ENCODE measurements at places on chromosomes 4 and X.

DNA sequence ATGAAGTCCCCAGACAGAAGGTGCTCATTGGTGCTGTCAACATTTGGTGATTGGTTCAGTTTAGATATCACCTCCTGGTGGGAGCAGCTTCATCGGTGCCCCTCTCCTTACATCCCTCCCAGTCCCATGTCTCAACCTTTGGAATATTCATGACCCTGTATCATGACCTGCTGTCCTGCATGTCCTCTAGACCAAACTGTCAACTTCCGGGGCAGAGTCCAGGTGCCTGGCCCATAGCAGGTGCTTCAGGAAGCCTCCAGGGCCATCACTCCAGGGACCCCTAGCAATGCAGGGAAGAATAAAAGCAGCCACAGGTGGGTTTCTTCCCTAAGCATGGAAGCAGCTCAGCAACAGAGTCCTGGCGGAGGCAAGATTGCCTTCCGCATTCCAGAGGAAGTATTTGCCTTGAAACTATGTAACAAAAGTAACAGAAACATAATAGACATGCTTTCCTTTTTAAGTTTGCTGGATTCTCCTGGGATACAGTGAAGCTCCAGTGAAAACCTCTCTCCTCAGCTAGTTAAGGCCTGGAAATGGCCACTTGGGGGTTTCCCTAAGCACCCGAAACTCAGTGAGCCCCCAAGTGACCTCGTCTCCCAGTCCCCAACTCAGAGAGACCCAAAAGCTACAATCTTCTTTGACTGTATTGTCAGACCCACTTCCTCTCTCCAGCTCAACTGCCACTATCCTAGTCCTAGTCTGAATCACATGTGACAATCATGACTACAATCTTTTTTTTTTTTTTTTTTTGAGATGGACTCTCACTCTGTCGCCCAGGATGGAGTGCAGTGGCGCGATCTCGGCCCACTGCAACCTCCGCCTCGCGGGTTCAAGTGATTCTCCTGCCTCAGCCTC lies 1.3 kb upstream of the ATP6AP1 start:
- no peak for DNase-seq

GRCh38 chr4:169621731-169622492 lies 1.5 kb downstream of the CLCN3 start:
- DNase-seq = peak; percentile 82

DNA sequence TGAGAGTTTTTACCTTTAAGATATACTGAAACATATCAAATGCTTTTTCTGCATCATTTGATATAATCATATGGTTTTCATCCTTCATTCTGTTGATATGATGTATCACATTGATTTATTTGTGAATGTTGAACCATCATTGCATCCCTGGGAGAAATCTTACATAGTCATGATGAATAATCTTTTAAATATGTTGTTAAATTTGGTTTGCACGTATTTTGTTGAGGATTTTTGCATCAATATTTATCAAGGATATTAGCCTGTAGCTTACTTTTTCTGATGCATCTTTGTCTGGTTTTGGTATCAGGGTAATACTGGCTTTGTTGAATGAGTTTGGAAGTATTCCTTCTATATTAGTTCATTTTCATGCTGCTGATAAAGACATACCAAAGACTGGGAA lies 541.4 kb downstream of the TLL1 start:
- no peak for DNase-seq

GRCh38 chr4:153426207-153426885 lies 39.8 kb upstream of the TMEM131L start:
- DNase-seq = peak; percentile 50

- peak; percentile 82 for DNase-seq
These were observed 1.0 kb upstream of the ARHGAP4 start for GRCh38 chrX:153926858-153927671.

GRCh38 chr4:4256799-4257198 lies 8.8 kb upstream of the TMEM128 start:
- no peak for DNase-seq

GRCh38 chrX:119870626-119871131 lies 854 bp downstream of the RNF113A start:
- peak; percentile 30 for DNase-seq

- peak; percentile 76 for DNase-seq
These were observed 19.2 kb upstream of the WFS1 start for GRCh38 chr4:6250235-6250983.

- DNase-seq = no peak
These were observed 57.1 kb upstream of the DDX3X start for GRCh38 chrX:41276661-41277506.

DNA sequence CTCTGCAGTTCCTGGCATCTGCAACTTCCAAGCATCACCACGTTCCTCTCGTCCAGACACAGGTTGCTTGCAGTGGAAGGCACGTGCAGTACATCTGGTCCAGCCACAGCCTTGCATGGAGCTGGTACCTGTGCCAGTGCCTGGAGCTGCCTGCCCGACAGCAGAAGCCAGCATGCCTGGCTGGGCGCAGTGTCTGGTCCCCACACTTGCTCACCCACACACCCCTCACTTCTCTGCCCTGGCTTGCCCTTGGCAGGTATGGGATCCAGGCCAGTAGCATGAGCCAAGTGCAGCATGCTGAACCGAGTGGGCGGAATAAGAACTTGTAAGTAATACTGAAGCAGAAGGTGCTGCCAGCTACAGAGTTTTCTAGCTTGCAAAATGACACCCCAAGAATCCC lies 39.9 kb downstream of the SH3BGRL start:
- DNase-seq = no peak

GRCh38 chrX:118724365-118724764 lies 3.0 kb upstream of the IL13RA1 start:
- no peak for DNase-seq

GRCh38 chr4:23311983-23312382 lies 577.9 kb downstream of the PPARGC1A start:
- DNase-seq = no peak

DNA sequence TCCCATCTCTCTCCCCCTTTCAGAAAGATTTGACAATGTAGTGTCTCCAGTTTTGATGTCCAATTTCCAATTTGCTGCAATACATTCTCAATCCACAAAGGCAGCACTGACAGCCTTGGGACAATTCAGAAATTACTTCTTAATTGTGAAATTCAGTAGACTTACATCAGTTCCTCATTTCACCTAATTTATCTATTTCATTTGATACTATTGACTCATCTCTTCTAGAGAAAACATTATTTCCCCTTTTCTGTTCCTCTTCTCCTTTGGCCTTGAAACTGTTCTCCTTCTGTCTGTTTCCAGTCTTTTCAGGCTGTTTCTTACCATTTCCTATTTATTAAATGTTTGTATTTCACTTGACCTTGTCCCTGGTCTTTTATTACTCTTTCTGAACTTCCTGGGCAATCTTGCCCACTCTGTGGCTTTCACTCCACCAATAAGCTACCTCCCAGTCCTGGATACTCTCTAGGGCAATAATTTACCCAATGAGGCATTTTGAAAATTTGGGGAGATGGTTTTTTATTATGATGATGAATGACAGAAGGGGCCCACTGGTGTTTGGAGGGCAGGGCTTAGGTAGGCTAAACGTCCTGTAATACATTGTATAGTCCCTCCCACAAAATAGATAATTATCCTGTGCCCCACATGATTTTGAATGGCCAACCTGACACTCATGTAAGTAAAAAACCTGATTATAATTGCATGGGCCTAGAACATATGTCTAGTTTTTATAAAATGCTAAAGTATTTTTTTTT lies 498.0 kb upstream of the BOD1L1 start:
- DNase-seq = no peak

- no peak for DNase-seq
These were observed 58.9 kb downstream of the FBXO8 start for GRCh38 chr4:174224550-174224949.

GRCh38 chrX:49075347-49075746 lies 1.5 kb upstream of the PRAF2 start:
- DNase-seq = no peak

GRCh38 chr4:124945422-124945821 lies 232.9 kb upstream of the ANKRD50 start:
- DNase-seq = no peak

DNA sequence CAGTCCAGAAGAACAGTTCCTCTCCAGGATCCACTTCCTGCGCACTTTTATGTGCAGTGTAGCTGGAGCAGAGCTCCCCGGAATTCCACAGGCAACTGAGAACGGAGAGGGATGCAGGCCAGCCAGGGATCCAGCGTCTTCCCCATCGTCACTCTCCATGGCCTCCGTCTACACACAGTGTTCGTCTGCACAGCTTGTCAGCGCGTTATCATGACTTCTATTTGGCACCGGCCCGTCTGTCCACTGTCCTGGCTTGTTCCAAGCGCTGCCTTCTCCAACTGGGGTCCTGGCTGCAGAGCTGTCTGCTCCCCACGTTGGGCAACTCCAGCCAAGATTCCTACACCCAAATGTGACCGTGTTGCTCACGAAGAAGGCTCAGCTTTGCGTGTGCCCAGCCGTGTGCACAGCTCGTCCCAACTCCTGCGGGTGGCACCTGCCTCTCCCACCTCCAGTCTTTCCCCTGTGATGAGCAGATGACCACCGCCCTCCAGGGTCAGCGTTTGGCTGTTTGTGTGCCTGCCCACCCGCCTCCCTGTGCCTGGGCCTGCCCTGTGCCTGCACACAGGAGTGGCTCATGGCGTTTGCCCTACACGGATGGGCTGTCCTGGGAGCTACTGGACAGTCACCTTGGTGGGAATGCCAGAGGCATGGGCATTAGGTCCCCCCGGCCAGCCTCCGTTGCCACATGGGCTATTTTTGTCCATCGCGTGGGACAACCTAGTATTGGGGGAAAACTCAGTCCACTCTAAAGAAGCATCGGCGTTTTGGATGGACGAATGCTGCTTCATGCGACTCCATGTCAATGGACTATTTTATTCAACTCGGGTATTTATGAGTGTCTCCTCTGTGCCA lies 2.2 kb upstream of the CTBP1 start:
- no peak for DNase-seq

GRCh38 chrX:152893980-152894610 lies 3.8 kb upstream of the ZNF185 start:
- DNase-seq = no peak

DNA sequence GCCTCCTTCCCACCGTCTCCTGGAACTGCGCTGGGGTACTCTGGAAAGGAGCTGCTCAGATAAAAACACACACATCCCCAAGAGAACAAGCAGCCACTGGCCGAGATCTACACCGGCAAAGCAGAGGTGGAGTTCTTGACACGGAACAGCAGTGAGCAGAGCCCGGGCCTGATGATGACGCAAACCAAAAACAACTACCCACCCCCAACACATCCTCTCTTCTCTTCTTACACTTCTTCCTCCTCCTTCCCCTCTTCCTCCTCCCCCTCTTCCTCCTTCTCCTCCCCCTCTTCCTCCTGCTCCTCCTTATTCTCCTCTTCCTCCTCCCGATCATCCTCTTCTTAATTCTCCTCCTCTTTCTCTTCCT lies 4.6 kb downstream of the PNMA5 start:
- peak; percentile 5 for DNase-seq

- DNase-seq = no peak
These were observed 427.3 kb upstream of the RASGEF1B start for GRCh38 chr4:81898862-81899504.

GRCh38 chr4:932713-933070 lies 432 bp downstream of the TMEM175 start:
- DNase-seq = no peak

DNA sequence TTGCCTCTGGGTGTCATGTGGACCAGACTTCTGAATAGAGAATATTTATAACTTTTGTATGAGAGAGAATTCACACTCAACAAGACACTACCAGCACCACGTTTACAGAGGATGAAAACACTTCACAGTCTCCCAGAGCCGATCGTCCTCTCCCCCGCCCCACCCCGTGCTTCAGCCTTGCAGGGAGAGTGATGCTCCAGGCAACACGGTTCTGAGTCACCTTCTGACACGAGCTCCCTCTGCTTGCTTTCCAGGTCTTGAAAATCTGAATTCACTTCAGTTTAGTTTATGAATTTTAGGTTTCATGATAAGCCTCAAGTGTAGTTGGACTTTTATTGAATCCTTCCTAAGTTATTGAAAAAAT lies 59.8 kb downstream of the CPLX1 start:
- DNase-seq = no peak

- DNase-seq = no peak
These were observed 350.3 kb downstream of the ZIC3 start for GRCh38 chrX:137916090-137916746.

- no peak for DNase-seq
These were observed 129.1 kb downstream of the CXXC4 start for GRCh38 chr4:104365618-104366017.

GRCh38 chr4:152697284-152698088 lies 17.7 kb upstream of the TMEM154 start:
- DNase-seq = no peak

DNA sequence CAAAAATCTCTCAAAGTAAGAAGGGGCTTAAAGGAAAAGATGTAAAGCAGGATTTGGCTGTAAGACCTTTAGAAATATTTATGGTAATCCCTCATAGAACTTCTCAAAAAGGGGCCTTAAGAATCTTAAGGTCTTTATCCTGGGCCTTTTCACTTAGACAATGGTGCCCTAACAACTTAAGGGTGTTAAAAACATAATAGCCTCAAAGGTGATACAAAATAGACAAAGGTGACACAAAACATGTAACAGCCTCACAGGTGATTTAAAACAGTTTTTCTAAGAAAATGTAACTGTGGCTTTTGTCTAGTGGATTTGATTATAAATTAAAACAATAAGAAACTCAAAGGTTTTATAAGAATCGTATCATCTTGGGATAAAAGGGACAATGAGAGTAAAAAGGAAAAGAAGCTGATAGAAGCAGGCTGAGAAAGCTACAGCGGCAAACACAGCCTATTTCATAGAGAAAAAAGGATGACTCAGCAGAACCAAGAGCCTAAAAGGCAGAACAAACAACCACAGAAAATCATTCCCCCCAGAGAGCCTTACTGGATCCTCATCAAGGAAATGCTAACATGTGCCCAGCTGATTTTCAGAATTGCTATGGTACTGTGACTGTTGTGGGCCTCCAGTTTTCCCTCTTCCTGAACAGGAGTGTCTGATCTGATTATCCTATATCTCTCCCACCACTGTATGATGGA lies 164.3 kb downstream of the STPG2 start:
- no peak for DNase-seq

GRCh38 chr4:76235915-76236314 lies 15.6 kb upstream of the FAM47E start:
- no peak for DNase-seq

DNA sequence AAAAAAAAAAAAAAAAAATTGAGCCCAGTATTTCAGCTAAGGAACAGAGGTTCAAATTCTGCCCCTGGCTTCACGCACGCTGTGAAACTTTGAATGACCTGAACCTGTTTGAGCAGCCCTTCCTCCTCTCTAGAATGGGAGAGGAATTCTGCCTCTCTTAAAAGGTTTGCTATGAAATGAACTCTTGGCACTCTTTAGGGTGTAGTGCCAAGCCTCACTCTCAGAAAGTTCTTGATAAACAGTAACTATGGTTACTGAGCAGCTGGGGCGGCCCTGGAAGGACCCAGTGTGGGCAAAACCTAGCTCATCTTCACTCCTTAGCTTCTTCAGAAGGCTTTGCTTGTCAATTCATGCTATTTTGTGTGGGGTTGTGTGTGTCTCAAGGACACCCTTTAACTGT lies 73.7 kb downstream of the GEMIN8 start:
- no peak for DNase-seq

- DNase-seq = no peak
These were observed 250.6 kb upstream of the NDST3 start for GRCh38 chr4:117783716-117784115.

GRCh38 chr4:26884486-26884988 lies 23.9 kb downstream of the STIM2 start:
- peak; percentile 68 for DNase-seq

GRCh38 chr4:25799522-25799921 lies 63.3 kb downstream of the SEL1L3 start:
- DNase-seq = no peak

GRCh38 chr4:187017147-187017546 lies 293.5 kb upstream of the FAT1 start:
- DNase-seq = no peak

GRCh38 chrX:107710617-107711391 lies 64.8 kb downstream of the TSC22D3 start:
- peak; percentile 91 for DNase-seq
